Body of pancreas (tissue), 4 donors: ENCODE measurements at places on chromosomes 2 and 18.

- no peak for DNase-seq
Measured at GRCh38 chr2:20653695-20654534, 3.0 kb upstream of the HS1BP3 start.

DNA sequence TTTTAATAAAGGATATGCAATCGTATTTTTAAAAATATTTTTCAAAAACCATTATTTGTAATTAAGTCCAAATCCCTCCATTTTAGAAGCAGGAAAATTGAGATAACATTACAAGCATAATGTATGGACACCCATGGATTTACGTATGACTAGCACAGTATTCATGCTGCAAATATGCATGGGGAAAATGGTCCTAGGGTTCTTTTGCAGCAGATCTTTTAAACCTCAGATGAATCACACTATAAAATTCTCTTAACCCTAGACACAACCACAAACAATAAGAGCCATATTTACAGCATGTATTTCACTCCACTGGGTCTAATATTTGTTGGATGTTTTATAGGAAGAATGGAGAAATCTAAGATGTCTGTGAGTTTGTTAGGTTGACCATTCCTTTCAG lies 453.4 kb downstream of the TGIF1 start:
- no peak for DNase-seq

DNA sequence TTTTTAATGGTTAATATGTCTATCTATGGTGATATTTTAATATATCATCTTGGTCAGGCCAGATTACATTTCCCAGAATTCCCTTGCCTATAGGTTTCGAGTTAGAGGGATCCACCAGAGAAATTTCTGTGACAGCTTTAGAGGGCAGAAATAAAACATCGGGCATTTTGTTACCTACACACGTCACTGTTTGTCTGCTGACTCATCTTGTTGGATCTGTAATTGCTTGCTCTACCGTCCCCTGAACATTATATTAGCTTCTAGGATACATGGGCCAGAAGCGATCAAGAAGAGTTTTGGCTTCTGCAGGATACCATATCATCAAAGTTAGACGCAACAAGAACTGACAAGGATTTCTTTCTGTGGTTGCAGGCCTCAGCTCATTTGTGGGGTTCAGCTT lies 795.8 kb upstream of the GCFC2 start:
- no peak for DNase-seq

DNA sequence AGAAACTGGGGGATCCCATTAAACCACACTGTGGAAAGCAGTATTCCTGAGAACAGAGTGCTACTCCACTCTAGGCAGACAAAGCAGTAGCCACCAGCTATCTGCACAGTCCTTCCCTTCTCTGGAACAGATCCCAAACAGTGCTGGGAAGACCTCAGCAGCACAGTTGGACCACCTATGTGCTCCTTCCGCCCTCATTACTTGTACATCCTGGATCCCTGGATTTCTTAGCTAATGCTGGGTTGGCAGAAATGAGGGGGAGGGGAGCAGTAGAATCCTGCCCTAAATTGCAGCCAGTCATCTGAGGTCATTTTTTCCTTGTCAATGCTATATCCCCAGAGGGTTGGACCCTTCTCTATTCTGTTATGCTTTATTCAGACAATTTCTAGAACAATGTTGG lies 13.8 kb upstream of the MALT1 start:
- no peak for DNase-seq

DNA sequence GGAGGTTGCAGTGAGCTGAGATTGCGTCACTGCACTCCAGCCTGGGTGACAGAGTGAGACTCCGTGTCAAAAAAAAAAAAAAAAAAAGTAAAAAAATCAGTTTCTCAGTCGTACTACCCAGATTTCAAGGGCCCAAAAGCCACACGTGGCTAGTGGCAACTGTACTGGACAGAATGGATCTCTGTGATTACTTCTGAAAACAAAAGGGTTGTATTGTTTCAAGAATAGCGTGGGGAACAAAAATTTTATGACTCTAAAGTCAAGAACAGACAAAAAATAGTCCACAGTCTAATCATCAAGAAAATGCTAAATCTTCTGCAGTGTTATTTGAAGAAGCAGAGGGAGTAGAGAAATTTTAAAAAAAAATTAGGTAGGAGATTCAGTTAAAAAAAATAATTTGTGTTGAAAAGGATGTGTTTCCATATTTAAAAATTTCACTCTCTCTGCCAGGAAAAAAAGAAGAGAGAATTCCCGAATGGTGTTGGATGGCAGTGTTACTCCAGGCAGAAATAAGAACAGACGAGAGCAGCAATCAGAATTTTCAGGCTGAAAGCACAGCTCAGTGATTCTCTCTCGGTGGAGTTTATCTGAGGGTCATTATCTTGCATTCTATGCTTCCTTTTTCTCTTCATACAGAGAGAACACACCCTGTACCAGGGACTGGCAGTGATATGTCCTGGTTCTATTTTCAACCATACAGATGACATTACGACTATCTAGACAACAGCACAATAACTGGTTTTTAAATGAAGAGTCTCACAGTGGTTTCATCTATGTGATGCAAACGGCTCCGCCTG lies 61.8 kb downstream of the CABYR start:
- no peak for DNase-seq

DNA sequence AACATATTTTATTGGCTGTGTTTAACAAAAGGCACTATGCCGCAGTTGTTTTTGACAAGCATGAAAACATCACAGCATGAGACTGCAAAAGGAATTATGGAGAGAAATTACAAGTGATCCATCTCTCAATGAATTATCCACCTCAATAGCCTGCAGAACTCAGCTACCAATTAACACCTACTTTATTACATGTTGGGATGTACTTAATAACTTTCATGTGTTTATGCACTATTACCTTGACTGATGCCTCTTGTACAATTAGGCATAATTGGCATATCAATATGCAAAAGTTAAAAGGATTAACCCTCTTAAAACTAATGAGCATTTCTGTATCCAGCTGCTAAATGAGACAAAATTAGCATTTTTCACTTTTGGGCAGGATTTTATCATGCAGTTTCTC lies 27.8 kb downstream of the ARHGAP15 start:
- no peak for DNase-seq

- DNase-seq: no peak
Measured at GRCh38 chr2:1658394-1659151, 85.7 kb downstream of the PXDN start.

DNA sequence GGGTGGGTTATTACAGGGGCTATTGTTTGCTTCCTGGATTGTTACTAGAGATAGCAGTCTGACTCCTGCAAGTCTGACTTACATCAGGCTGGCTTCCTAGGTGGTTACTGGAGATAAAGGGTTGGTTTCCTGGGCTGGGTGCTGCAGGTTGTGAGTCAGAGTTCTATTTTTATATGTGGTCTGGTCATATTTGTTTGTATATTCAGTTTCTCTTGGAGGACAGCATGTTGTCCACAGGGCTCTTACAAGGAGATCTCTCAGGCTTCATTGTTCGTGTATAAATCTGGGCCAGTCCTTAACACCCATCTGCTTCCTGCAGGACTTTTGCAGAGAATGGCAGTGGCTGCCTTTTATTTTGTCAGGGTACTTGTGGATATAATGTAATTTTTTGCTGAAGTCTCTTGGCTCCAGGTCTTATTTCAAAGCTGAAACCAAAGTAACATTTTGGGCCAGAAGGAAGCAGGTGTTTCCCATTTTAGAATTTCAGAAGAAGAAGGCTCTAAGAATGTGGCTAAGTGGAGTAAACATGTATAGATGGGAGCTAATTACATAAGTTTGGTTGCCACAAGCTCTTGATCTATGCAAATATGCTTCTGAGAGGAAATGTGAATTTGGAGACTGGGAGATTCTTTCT lies 65.9 kb upstream of the SLC16A14 start:
- no peak for DNase-seq

DNA sequence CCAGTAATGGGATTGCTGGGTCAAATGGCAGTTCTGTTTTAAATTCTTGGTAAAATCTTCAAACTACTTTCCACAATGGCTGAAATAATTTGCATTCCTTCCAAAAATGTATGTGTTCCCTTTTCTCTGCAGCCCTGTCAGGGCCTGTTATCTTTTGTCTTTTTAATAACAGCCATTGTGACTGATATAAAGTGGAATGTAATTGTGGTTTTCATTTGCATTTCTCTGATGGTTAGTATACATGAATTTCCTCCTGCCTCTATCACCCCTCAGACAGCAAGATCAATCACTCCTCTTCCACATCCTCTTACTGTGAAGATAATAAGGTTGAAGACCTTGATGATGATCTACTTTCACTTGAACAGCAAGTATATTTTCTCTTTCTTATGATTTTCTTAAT lies 304.8 kb upstream of the FSIP2 start:
- DNase-seq: no peak

DNA sequence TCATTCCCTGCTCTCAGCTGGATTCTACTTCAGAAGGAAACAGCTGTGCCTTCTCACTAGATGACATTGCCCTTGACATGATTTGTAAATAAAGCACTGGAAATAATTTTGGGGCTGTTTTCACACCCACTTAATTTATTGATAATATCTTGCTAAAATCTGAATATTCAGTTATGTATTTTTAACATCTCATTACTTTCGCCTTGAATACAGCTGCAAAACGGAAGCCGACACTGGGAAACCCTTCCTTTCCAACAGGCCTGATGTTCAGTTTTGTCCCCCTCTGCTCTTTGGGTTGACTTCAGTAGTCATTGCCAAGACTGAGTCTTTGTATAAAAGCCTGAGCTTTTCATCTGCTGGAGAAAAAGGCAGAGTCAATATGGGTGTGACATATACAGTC lies 82.7 kb downstream of the DOCK10 start:
- DNase-seq: no peak

- no peak for DNase-seq
Measured at GRCh38 chr2:127906206-127906926, 20.6 kb upstream of the AMMECR1L start.

- DNase-seq: no peak
Measured at GRCh38 chr2:75157435-75157834, 41.9 kb downstream of the TACR1 start.

GRCh38 chr2:173157676-173158293 lies 82.1 kb downstream of the MAP3K20 start:
- DNase-seq: no peak

GRCh38 chr2:46657042-46657504 lies 177.7 kb downstream of the TMEM247 start:
- peak; percentile 46 for DNase-seq

DNA sequence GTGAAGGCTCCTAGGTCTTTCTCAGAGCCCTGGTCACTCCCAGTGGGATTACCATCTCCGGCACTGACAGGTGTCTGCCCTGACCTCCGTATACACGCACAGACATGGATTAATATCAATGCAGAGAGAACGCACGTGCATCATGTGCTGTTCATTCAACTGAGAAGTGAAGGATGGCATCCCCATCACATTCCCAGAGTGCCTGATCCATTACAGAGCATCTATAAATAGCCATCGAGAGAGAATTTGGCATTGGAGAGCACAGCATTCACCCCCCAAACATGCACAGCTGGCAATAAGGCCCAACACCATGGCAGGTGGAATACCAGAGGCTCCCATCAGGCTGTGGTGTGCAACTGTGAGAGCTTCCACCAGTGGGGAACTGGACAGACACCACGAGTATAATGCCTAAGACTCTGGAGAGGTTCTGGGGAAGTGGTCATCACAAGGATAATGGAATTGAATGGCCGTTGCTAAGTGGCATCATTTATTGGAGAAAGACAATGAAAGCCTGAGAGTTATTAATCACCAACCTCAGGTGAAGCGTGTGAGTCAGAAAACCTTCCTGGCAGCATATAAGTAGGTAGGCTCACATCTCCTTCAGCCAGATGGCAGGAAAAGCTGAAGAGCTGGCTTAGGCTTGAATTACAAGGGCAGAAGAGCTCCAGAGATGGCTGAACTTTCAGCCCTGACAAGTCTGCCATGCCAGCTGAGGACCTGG lies 244.5 kb upstream of the ID2 start:
- DNase-seq: no peak

GRCh38 chr2:201996006-201996405 lies 37.6 kb upstream of the FZD7 start:
- DNase-seq: peak; percentile 15

DNA sequence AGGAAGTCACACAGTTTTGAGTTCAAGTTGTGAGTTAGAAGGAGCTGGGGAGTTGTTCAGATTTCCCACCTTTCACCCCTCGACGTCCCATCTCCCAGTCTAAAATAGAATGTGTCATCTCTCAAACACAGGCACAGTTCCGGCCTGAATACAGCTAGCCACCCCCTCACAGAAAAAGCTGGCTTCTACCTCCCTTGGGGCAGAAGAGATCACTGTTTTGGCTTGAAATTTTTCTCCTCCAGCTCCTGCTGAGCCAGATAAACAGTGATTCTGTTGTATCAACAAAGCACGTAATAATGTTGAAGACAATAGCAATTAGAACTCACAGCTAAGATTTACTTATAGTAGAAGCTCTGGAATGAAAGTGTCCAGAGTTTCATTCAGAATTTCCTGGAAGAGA lies 74.7 kb downstream of the KIAA2012 start:
- no peak for DNase-seq

DNA sequence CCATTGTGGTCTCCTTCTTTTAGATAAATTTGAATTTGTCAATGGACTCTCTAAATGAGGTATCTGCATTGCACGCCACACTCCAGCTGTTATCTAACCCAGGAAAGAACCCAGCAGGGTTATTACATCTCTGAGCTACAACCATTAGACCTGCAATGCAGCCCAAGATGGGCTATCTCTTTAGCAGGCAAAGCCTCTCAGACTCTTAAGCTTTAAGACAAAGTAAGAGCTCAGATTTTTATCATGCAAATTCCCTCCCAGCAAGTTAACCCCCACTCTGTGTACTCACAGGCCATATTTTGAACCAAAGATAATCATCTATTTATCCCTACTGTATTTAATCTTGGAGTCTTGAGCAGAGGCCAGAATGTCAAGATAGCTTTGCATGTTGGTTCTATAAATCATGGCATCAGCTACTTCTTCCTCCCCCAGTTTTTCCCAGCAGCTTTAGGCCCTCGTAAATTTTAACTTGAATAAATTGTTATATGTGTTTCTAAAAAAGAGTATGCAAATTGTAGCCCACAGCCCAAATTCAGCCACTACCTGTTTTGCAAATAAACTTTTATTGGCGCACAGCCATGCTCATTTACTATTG lies 273.7 kb upstream of the PKDCC start:
- DNase-seq: no peak

DNA sequence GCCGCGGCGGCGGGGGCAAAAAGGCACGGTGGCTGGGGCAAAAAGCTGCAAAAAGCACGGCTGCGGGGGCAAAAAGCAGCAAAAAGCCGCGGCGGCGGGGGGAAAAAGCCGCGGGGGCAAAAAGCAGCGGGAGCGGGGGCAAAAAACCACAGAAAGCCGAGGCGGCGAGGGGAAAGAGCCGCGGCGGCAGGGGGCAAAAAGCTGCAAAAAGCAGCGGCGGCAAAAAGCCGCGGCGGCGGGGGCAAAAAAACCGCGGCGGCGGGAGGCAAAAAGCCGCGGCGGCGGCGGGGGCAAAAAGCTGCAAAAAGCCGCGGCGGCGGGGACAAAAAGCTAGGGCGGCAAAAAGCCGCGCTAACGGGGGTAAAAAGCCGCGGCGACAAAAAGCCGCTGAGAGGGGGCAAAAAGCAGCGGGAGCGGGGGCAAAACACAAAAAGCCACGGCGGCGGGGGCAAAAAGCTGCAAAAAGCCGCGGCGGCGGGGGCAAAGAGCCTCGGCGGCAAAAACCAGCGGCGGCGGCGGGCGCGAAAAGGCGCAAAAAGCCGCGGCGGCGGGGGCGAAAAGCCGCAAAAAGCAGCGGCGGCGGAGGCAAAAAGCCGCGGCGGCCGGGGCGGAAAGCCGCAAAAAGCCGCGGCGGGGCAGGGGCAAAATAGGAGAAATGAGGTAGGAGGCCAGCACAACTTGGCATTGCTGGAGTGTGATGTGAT lies 123.4 kb downstream of the ANKRD30BL start:
- DNase-seq: no peak

- no peak for DNase-seq
Measured at GRCh38 chr2:239106314-239106908, 258.5 kb downstream of the TWIST2 start.
